ENCODE measurements at places on chromosomes 7 and 10. TPM values are rescaled to one million over a fixed set of nuclear protein-coding genes. Genes with fewer than 3 reads are reported as not detected.

The CNTNAP2 gene
- total RNA-seq, result 14.1 TPM

The SERPINE1 gene
- 2.1 TPM for total RNA-seq

The OR2A7 gene
- not detected for total RNA-seq

The ZPBP gene
- total RNA-seq, result not detected

The EBF3 gene
- total RNA-seq, result 33.4 TPM

The ZNF503 gene
- total RNA-seq, result 3.7 TPM

The CRYGN gene
- not detected for total RNA-seq
